RWPE1 (cell line): ENCODE measurements at places on chromosomes 16 and 17.

GRCh38 chr17:80425835-80426426 lies 11.0 kb downstream of the ENDOV start:
- no peak for DNase-seq

GRCh38 chr17:81650951-81651350 lies 5.4 kb downstream of the PDE6G start:
- no peak for DNase-seq

DNA sequence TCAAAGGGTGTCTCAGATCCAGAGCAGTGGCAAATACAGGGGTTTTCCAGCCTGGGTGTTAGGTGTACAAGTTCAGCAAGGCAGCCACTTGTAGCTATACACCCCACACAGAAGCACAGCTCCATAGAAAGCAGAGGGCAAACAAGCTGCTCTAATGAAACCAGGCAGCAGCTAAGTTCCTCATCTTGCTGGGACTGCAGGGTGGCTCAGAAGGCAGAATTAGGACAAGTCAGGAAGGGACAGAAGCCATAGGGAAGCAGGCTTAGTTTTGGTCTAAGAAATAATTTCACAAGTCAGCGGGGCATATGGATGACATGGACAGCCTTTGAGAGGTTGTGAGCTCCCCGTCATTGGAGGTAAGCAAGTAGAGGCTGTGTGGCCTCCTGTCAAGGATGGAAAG lies 23.7 kb downstream of the CNGB1 start:
- DNase-seq, result no peak

DNA sequence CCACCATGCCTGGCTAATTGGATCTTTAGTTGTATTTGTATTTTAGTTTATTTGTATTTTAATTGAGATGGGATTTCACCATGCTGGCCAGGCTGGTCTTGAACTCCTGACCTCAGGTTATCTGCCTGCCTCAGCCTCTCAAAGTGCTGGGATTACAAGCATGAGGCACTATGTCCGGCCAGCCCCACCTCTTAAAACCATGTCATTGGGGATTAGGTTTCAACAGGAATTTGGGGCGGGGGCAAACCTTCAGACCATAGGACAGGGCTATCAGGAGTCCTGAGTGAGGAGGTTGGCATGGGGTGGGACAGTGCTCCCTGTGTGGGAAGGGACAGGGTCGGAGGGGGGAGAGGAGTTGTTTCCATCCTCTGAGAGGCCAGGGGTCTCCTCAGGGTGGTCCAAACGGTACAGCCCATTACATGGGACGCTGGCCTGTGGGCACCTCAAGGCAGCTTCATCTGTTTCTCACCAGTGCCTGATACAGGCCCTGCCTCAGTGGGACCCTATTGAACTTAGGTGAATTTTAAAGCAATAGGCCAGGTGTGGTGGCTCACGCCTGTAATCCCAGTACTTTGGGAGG lies 21.6 kb downstream of the GAA start:
- no peak for DNase-seq

GRCh38 chr16:78439646-78440045 lies 340.2 kb downstream of the WWOX start:
- DNase-seq, result no peak

DNA sequence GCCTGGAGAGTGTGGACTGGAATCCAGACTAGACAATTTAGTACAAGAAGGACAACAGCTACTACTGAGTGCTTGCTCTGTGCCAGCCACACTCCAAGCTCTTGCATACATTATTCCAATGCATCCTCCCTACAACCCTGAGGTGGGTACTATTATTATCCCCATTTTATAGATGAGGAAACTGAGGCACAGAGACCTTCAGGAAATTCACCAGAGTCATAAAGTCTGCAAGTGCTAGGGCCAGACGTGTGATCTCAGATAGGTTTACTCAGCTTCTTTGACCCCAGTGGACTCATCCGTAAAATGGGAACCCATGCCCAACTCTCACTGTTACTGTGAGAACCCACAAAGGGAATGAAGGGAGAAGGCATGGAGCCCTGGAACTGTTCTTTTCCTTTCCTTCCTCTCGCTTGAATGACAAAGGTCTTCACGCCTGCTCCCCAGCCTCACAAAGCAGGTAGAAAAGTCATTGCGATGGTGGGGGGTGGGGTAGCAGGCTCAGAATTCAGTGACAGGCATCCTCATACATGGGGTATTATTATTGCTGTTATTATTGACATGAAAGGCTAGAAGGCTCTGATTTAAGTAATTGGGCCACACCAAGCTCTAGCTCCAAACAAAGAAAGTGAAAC lies 160.0 kb downstream of the ZNF423 start:
- no peak for DNase-seq

DNA sequence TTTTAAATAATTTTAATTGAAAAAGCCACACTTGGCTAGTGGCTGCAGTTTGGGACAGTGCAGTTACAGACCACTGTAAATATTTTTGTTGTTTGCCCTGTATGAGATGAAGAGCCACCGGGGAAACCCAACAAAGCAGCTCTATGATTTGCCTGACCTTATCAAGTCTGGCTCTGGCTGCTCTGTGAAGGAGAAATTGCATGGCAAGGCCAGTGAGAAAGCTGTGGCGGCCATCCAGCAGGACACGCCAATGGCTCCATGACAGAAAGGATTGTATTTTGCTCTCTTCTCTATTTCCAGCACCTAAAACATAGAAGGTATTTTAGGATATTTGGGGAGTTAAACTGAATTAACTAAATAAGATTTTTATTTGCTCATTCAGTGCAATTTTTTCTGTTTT lies 330.0 kb upstream of the DYNLRB2 start:
- no peak for DNase-seq

- DNase-seq, result no peak
Observed at GRCh38 chr17:30368912-30369720, 9.6 kb upstream of the CPD start.

DNA sequence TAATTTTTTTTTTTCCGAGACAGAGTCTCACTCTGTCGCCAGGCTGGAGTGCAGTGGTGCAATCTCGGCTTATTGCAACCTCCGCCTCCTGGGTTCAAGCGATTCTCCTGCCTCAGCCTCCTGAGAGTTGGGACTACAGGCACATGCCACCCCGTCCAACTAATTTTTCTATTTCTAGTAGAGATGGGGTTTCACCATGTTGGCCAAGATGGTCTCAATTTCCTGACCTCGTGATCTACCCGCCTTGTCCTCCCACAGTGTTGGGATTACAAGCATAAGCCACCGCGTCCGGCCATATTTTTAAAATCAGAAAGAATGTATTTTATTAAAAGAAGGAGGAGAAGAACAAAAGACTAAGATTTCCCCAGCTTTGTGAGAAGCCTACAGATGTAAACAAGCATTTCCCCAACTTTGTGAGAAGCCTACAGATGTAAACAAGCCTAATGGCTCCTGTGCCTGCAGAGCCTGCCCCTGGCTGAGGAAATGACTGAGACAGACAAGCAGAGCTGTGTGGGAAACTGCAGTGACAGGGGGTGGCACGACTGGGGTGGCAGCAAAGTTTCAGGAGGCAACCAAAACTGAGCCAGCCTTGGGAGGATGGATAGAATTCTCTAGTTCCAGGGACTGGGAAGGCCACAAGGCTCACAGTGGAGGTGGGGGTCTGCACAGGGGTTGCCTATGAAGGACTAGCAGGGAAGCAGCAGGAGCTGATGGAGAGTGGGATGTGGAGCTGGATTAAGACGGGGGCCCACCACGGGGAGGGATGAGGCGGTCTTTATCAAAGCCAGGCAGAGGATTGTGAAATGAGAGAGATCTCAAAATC lies 22.9 kb downstream of the TOP3A start:
- DNase-seq, result no peak

DNA sequence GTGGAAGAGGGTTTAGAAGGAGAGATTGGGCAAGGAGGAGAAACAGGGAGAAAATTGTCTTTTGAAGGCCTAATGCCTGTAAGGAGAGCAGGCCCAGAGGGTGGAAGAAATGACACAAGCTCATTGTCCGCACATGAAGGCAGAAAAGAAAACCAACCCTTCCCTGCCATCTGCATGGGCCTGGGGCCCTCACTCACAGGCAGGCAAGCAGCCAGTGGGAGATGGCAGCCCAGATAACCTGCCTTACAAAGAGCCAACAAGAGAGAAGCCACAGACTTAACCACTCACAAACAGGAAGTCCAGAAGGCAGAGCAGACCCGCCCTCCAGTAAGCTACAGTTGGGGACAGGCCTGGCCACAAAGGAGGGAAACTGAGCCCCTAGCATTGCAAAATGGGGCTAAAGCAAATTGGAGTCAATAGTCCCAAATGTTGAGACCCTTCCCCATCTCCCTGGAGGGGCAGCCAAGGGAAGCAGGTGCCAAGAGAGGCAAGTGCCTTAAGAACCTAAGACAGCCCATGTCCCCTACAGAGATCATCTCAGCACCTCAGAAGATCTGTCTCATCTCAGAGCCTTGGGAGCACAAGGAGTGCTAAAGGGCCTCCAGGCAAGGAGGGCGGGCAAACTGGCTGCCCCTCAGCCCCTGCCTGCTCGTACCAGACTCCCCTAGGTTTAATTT lies 7.3 kb upstream of the TSPOAP1 start:
- DNase-seq, result no peak

DNA sequence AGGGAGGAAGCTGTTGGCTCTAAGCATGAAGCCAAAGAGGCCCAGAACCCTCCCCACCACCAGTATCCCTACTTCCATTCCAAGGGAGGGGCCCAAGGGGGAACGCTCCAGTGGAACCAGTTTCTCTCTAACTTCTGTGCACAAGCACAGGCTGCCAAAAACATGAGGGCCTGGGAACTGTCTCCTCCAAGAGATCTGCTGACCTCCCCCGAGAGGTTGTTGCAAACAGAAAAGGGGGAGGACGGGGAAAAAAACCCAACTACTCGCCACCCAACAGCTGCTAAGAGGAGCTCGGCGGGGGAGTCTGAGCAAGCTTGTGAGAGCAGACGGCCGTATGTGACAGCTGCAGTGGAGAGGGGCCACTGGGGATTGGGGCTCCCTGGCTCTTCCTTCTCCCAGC lies 15.7 kb upstream of the SLC35B1 start:
- no peak for DNase-seq

DNA sequence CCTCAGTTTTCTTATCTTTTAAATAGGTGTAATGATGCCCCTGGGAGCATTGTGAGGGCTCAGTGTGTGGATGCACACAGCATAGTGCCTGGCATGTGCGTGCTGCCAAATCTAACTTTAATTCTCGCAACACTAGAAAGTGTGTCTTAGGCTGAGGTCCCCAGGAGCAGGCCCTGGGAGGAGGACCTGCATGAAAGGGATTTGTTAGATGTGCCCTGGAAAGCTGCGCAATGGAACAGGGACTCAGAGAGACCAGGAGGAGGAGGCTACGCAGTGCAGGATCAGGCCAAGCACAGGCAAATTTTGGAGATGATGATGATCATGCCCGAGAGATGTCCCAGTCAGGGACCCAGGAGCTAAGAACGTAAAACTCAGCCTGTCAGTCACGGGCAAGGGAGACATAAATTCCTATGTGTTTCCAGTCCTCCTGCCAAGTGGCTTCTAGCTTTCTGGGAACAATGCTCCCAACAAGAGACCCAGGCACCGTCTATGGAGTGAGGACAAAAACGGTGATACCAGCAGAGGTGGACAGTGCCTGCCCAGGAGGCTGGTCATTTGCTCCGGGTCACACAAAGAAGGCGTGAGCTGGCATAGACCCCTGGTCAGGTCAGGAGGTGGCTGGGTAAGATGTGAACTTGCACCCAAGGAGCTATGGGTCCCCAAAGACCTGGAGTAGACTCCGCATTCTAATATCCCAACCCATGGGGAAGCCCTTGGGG lies 352.2 kb upstream of the TNRC6C start:
- no peak for DNase-seq

DNA sequence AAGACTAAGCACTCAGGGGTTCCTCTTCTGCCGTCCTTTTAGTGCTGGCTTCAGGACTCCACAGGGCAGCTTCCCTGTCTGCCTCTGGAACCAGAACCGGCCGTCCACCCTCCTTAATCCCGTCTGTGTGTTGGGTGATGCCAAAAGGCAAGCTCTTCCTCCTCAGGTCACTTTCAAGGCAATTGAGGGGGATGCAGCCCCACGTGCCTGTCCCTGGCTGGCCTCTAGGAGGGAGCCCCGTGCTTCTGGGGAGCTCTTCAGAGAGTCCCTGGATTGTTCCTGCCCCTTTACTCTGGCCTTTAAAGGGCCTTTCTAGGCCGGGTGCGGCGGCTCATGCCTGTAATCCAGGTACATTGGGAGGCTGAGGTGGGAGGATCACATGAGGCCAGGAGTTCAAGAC lies 77.1 kb downstream of the CRISPLD2 start:
- DNase-seq, result no peak

GRCh38 chr16:11697319-11697718 lies 29.1 kb downstream of the SNN start:
- no peak for DNase-seq

DNA sequence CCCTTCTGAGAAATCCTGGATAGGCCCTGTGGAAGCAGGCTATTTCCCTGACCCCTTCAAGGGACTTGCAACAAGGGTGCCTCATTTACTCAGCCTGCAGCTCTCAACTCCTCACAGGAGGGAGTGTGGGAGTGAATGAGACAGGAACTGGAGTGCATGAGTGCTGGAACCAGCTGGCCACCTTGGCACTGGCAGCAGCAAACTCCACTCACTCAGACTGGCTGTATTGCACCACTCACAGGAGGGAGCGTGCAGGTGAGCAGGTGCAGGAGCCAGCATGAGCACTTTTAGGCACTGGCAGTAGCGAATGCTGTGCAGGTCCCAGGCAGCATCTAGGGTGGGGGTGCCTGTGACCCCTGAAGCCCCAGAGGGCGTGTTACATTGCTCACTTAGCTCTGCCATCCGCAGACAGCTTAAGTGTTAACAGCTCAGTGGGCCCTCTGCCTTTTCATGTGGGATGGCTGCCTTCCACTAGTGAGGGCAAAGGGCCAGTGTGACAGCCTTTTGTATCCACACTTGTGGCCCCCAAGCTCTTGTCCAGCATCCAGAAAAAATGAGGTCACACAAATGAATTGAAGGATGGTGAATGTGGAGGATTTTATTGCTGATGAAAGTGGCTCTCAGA lies 11.0 kb upstream of the ZNHIT3 start:
- no peak for DNase-seq

GRCh38 chr17:78804777-78805176 lies 22.7 kb upstream of the CYTH1 start:
- no peak for DNase-seq

GRCh38 chr16:3254309-3254708 lies 2.1 kb downstream of the MEFV start:
- no peak for DNase-seq

- DNase-seq, result no peak
Observed at GRCh38 chr17:6498356-6498755, 54.1 kb downstream of the PIMREG start.

DNA sequence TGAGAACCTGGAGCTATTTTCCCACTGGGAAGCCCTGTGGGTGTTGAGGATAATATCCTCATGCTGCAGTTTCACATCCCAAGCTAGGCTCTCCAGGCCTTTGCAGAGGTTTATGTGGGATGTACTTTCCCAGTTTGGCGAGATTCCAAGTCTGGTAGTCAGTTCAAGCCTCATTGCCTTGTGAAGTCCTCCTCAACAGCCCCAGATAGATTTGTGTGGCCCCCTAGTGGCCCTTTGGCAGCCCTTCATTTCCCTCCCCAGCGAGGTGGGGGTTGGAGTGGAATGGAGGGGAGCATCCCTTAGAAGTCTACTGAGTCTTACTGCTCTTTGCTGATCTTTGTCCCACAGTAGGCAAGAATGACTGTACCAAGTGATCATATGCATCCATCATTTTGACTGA lies 137.9 kb downstream of the CDH11 start:
- DNase-seq, result peak; percentile 8
